ENCODE measurements at places on chromosomes 2 and 18.
A peak's percentile ranks its signal among the peaks of the same experiment; 100 is the strongest.

- DNase-seq: no peak
These were observed 311.5 kb upstream of the SYT4 start for GRCh38 chr18:43588838-43589237.

GRCh38 chr2:222174450-222174849 is 124.3 kb downstream of the PAX3 start:
- no peak for DNase-seq

DNA sequence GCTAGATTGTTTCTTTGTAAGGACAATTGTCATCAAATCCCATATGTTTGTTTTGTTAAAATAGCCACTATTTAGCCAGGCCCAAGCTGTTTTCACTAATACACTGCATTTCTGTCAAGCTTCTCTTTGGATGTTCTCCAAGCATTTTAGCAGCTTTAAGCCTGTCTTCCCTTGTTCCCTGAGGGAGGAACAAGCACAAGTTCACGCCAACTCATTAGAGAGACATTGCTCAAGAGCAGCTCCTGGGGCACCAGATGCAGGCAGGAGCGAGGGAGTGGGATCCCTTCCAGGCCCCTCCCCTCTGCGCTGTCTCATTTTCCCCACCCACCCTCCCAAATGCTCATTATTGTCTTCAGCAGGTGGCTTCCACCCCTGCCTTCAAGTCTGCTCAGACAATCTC is 32.6 kb upstream of the PPP3R1 start:
- DNase-seq: no peak

GRCh38 chr18:45119876-45120275 is 439.2 kb downstream of the SETBP1 start:
- DNase-seq: no peak

GRCh38 chr2:111024496-111024895 is 96.2 kb upstream of the BCL2L11 start:
- no peak for DNase-seq

DNA sequence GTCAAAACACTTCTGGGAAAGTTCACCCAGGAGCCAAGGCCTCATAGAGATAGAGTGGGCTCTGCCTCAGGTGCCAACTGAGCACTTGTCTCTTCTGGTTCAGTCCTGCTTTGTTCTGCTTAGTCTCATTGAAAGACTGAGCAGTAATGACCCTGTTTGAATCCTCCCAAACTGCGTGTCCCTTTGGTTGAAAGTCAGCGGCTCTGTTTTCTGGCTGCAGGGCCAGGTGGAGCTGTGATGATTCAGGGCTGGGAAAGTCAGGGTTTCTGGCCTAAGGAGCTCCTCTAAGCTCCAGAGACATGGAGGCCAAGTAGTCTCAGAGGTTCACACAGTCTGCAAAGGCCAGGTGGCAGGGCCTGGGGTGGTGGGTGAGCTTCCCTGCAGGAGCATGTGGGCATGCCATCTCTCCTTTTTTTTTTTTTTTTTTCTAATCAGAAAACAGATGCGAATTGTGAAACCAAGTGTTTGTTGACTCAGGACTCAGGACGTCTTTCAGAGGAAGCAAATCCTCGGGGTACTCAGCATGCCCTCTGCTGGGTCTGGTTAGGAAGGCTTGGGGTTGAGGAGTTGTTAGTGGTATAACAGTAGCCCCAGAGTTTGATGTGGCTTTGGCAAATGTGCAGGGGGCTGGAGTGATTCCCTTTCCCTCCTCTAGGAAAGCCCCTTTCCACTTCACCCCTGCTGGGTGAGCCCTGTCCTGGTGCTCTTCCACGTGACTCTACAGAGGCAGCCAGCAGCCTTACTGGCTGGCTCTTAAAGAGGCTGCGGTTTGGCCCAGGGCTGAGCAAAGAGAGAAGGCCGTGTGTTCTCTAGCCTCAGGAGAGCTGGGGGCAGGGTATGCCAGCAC is 38.3 kb downstream of the TMEM17 start:
- peak; percentile 70 for DNase-seq

- no peak for DNase-seq
These were observed 576.9 kb downstream of the TDRD15 start for GRCh38 chr2:21700644-21701043.

DNA sequence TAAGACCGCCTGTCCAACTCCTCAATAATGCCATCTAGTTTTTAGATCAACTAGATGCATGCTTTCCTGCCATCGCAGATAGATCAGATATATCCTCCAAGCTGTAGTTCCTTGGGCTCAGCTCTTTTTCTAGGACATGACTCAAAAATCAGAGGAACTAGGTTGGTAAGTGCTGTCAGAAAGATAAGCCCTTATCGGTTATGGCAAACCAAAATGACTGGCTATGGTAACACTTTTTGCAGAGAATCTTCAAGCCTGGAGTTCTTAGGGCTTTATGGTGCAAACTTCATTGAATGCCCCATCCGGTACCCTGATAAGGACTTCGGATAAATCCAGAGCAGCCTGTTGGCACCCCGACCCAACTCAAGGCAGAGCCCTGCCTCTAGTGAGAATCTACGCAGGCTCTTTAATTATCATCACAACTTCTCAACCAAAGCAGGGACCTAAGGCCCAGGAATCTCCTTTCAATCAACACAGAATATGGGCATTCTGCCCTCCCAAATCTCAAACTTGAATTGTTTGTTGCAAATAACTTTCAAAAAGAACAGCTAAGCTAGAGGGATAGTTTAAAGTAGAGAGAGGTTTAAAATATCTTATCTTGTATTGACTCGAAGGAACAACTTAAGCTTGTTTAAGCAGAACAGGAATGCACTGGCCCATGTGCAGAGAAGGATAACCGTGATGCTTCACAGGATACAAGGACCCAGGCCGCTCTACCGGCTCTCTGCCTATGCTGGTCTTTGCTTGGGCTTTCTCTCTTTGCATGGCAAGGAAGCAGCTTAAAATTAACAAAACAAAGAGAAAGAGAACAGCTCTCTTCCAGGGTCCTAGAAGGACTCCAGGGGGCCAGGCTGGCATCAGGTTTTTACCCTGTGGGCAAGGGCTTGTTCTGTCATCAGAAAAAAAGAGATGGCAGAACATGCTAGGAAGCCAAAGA is 3.4 kb upstream of the CYP1B1 start:
- no peak for DNase-seq

DNA sequence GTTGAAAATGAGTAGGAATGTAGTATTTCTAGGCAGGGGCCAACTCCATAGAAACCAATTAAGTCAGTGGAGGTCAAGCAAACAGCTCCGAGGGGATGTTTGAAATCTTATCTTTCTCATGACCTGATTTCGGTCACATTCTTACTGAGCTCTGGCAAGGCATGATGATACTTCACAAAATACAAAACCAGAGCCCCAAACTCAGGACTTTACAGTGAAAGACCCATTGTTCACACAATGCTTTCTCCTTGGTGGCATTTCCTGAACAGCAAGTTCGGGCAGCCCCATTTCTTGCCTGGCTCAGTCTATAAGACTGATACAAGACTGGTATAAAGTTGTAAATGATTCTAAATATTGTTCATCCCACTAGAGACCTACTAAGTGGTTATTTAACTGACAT is 53.3 kb downstream of the LAMA1 start:
- DNase-seq: no peak

GRCh38 chr2:147345246-147345645 is 499.6 kb upstream of the ACVR2A start:
- DNase-seq: no peak

DNA sequence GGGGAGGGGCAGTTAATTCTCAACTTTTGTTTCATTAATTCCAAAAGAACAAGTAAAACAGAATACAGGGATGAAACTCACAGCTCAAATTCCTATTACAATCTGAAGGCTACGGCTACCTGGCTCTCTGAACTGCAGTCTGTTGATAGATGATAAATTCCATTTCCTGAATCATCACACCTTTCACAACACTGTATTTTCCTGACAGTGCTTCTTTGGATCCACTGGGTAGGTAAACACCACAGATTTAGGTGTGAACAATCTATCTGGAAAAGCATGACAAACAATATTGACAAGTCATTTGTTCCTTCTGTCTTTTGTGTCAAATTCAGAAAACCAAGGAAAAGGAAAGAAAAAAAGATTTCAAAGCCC is 843.2 kb downstream of the LRRTM4 start:
- DNase-seq: no peak

All from HuH-7 (cell line).